Panc1 (cell line): ENCODE measurements at places on chromosomes 13 and 19.

- no peak for DNase-seq
Observed at GRCh38 chr13:23855360-23855759, 33.8 kb downstream of the MIPEP start.

DNA sequence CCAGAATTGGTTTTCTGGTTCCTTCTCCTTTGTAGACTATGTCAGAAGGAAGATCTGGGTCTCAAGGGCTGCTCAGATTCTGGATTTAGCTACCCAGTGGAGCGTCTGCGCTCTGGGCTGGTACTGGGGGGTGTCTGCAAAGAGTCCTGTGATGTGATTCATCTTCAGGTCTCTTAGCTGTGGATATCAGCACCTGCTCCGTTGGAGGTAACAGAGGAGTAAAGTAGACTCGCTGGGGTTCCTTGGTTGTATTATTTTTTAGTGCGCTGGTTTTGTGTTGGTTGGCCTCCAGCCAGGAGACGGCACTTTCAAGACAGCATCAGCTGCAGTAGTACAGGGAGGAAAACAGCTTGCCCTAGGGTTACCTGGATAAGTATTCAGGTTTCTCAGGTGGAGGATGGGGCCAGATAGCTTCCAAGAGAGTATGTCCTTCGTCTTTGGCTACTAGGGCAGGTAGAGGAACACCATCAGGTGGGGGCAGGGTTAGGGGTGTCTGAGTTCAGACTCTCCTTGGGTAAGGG lies 10.4 kb upstream of the KLK15 start:
- DNase-seq: no peak

DNA sequence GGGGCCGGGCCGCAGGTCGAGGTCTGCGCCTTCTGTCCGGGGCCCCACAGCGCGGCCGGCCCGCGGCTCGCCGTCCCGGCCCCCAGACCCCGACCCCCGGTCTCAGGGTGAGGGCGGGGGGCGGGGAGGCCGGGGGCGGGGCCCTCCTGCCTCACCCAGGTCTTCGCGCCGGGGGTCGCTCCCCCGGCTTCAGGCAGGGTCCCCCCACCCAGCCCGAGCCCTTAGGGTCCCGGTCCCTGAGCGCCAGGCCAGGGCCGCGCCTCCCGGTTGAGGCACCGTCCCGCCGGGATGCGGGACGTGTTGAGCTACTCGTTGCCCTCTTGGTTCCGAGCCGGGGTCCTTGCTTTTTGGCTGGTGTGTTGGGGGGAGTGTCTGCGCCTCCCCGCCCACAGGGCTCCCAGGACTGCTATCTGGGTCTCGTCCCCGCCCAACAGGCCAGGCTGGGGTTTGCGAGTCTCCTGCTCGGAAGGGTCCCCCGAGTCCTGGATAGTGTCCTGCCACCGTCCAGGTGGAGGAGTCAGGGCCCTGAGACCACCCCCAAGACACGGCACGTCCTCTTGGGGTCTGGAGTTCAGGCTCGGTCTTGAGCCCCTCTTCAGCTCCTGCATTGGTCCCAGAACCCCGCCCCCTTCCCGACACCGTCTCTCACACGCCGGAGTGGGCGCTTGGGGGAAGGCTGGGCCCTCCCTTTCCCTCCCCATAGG lies 452 bp downstream of the PIAS4 start:
- no peak for DNase-seq

GRCh38 chr13:27933118-27933517 lies 13.3 kb downstream of the PDX1 start:
- DNase-seq: no peak
